Natural killer cell (primary cell): ENCODE measurements at places on chromosomes 13 and 19.

DNA sequence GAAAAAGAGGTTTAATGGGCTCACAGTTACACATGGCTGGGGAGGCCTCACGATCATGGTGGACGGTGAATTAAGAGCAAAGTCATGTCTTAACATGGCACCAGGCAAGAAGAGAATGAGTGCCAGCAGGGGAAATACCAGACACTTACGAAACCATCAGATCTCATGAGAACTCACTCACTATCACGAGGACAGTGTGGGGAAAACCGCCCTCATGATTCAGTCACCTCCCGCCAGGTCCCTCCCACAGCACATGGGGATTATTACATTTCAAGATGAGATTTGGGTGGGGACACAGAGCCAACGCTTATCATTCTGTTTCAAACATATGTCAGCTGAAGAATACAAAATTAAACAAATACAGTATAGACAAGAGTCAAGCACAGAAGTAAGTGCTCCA is 165.1 kb downstream of the PCCA start:
- no peak for DNase-seq

DNA sequence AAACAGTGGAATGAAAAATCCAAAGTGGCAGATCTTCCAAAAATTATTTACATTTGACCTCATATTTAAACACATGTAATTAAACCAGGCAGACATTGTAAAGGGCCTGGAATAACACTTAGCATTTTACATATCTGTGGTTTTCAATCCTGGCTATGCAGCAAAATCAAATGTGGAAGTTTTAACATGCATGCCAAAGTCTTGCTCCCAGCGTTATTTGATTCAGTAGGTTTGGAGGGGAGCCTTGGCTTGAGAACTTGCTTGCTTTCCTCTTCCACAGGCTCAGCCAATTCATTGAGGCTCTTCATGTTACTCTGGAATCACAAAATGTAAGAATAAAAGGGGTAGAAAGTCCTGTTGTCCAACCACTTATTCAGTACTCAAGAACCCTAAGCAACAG is 42.5 kb upstream of the INTS6 start:
- no peak for DNase-seq

DNA sequence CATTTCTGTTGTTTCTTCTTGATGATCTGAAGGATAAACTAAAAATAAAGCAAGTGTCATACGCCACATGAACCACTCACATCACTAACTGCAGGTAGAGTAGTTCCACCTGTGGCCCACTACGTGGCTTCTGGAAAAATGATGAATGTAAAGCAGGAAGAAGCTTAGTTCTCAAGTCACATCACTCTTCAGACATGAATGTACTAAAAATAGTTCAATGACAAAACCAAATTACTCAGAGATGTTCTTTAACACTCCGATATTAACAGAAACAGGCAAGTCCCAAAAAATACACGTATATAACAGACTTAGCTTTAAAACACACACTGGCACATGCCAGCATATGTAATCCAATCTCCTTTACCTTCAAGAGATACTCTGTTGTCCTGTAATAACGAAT is 21.6 kb downstream of the RAB20 start:
- no peak for DNase-seq

GRCh38 chr13:58620176-58620575 is 988.6 kb downstream of the PCDH17 start:
- DNase-seq: no peak

- DNase-seq: no peak
Measured at GRCh38 chr13:103618151-103618550, 551.9 kb upstream of the SLC10A2 start.

DNA sequence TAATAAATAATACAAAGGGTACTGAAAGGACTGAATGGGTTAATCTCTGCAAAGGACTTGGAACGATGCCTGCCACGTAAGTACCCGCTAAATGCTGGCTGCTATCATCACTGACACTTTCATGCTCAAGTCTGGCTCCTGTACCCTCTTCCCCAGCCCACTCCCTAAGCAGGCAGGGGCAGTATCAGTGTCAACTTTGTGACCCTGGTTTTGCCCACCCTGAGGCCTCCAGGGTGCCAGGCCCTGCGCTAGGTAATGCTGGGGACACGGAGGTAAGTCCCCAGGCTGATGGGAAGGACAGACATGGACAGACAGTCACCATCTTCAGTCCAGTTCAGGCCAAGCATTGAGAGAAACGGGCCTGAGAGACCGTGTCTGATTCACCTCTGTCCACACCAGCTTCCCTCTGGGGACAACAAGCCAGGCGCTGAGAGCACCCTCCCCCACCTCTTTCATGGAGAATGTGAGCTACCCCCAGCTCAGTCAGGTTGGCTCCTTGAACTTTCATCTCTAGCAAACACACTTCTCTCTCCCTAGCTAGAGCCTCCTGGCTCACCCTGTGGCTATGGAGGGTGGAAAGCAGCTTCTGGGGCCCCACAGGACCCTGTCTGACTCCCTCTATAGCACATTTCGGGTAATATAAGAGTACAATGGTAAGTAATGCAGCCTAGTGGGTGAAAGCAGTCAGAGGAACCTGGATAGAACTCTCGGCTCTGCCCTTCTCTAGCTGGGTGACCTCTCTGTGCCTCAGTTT is 800 bp downstream of the ETFB start:
- DNase-seq: peak; percentile 60

GRCh38 chr13:111202745-111203144 is 87.6 kb downstream of the ARHGEF7 start:
- DNase-seq: no peak

- DNase-seq: no peak
Measured at GRCh38 chr19:869245-870177, 10.0 kb downstream of the CFD start.

DNA sequence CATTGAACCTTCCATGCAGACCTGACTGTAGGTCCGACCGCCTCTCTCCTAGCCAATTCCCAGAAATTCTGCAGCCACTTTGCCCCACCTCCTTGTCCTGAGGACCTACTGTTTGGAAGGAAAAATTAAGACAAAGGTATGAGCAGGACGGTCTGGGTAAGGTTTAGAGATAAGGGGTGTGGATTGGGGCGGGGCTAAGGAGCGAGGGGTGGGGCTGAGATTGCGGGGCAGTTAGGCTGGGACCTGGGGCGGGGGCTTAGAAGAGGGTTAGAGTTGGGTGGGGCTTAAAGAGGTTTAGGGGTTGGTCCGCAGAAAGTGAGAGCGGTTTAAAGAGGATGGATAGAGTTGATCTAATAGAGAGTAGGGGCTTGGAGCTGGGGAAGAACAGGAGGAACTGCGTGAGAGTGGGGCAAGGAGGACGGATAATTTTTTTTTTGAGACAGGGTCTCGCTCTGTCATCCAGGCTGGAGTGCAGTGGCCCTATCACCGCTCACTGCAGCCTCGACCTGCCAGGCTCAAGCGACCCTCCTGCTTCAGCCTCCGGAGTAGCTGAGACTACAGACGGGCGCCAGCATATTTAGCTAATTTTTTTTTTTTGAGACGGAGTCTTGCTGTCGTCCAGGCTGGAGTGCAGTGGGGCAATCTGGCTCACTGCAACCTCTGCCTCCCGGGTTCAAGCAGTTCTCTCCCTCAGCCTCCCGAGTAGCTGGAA is 1.7 kb upstream of the ZNF865 start:
- no peak for DNase-seq

- peak; percentile 19 for DNase-seq
Measured at GRCh38 chr13:26186995-26187394, 35.1 kb downstream of the RNF6 start.

DNA sequence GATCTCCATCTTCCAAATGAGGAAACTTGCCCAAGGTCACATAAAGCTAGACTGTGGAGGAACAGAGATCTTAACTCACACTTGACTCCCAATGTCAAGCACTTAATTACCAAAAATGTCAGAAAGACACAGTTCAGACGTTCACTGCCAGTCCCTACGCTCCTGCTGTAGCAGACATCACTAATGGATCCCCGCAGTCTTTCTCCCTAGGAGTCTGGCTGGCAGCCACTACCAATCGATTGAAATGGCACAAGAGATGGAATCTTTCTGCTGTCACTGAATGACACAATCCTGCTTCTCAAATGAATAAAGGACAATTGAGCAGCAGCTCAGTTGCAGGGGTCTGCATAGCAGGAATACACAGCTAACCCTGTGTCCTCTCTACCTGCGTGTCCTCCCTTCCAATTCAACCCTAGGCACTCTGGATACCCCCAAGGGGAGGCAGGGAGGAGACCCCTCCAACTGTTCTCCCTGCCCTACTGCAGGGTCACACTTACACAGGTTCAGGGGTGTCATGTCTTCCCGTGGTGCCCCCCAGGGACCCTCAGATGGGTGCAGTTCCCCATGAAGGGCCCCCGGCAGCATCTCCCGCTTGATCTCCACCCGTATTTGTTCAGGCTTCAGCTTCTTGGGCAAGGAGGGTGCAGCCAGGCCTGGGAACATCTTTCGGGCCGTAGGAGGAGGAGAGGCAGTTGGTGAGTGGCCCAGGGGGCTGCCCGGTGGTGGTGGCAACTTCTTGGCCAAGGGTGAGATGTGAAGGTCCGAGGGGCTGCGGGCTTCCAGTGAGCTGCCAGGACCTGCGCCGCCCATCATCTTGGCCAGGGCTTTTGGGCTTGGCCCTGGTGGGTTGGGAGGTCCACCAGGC is 7.9 kb upstream of the AKAP8L start:
- DNase-seq: no peak

DNA sequence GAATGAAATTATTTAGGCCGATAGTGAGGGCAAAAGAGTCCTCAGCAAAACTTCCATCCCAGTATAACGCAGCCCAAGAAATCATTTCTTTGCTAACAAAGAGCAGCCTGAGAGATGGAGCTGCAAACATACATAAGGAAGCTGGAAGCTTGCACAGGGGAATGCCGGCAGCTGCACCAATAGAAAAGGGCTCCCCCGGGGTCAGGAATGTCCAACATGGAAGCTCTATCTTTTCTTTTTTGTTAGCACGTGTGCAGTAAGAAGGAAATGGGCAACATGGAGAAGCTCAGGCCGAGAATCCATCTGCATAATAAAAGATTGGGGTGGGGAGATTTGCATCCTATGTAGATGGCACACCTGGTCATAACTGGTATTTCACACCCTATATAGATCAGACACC is 1363.5 kb upstream of the PCDH20 start:
- DNase-seq: no peak

DNA sequence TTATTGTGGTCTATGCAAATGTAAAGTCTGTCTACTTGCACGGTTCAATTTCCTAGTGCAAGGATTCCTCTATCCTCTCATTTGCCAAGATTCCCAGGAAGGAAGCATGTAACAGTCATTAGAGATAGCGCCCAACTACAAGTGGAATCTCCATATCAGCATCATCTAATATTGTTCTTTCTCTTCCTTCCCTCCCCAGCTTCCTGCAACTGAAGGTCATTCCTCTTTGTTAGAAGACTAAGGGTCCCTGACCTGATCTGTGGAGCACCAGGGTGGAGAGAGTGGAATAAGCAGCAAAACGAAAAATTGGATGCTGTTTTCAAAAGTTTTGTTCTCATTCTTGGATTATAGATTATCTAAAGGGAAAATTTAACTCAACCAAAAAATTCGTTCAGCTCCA is 714.0 kb downstream of the DIAPH3 start:
- no peak for DNase-seq

DNA sequence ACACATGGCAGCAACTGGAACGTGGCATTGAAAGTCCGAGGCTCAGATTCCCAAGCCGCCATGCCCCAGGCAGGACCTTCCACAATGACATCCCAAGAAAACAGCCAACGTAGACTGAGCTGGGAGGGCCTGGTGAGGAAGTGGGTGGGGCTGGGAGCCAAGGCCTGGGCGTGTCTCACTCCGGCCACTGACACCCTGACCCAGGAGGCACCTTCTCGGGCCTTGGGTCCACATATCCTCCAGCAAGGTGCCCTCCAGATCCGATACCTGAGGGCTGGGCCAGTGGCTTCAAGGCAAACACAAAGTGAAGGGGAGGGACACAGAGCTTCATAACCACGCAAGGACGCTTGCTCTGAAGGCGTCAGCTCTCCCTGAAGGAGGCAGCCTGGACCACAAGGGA is 43.0 kb downstream of the RAB20 start:
- DNase-seq: no peak

GRCh38 chr19:10395003-10395402 is 8.3 kb downstream of the CDC37 start:
- no peak for DNase-seq

GRCh38 chr13:44389876-44390275 is 16.3 kb downstream of the SERP2 start:
- DNase-seq: no peak

DNA sequence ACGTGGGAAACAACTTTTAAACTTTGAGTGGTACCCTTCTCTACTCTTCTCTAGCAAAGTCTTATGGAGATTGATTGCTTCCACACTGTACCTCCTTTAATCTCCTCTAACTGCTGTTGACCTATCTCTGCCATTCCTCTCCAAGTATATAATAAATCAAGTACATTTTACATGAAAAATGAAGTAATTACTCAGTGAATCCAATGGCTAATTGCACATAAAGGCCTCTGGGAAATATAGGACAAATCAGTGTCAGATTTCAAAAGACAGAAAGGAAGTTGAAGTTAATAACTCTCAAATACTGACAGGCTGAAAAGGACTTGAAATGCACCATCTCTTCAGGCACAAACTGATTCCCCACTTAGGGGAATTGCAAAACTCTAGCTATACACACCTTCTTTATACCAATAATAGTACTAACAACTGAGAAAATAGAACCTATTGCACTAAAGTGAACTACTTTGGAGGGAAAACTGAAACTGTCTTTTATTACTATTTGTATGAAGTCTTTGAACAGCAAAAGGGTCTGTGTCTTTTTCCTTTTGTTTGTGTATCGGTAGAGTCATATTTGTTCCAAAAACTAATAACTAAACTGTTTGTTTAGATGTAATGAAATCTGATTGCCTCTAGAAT is 701.1 kb downstream of the PCDH9 start:
- no peak for DNase-seq

DNA sequence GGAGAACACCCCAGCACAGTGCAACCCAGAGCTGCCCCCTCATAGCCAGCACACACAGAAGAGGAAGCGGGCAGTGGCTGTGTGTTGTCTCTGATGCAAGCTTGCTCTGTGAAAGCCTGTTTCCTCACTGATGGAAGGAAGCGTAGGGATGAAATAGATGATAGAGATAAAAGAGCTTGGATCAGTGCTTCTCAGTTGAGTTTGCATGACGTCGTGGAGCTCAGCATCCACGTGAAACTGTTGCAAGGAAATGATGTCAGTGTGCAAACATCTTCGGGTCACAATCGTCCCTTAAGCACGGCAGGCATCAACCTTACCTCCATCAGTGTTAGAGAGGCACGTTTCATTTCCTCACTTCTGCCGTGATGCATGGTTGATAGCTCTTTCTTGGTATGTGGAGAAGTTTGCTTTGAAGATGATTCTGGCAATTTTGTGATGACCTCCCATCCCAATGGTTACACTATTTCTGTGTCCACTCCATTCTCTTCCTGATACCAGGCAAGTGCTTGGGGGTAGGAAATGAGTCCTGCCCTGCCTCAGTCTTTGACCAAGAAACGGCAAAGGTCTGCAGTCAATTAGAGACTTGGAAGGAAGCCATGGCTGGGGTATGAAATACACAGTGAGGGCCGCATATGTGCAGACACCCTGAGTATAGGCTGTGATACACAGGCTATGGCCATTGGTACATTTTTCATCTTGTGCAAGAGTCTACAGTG is 183.0 kb downstream of the ZNF536 start:
- DNase-seq: no peak
